ENCODE measurements at places on chromosomes 12 and 14.

GRCh38 chr14:103243764-103244737 lies 90.0 kb upstream of the EIF5 start:
- no peak for DNase-seq

DNA sequence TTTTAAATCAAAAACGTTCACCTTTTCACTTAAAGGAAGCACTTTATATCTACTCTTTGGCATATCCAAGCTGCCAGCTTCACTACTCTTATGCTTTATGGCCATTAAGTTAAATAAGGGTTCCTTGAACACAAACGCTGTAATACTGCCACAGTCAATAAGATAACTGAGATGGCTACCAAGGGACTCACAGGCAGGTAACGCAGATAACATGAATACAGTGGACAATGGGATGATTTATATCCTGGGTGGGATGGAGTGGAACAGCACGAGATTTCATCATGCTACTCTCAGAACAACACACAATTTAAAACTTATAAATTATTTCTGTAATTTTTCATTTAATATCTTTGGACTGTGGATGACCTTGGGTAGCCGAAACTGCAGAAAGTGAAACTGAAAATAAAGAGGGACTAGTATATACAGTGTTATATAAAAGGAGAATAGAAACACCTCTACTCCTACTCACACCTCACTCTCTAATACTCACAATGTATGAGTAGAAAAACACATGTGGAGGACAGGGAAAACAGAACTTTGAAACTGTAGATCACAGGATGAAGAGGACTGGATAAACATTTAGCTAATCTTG lies 367.3 kb downstream of the C12orf50 start:
- DNase-seq, result no peak

- DNase-seq, result no peak
Observed at GRCh38 chr12:98113548-98113947, 401.8 kb upstream of the TMPO start.

- no peak for DNase-seq
Observed at GRCh38 chr12:109269428-109269827, 39.7 kb downstream of the FOXN4 start.

GRCh38 chr12:120399531-120399930 lies 30.6 kb upstream of the MSI1 start:
- no peak for DNase-seq

GRCh38 chr12:124190312-124191023 lies 104.4 kb upstream of the RFLNA start:
- no peak for DNase-seq

All from NCI-H2081 (cell line).